ENCODE measurements at places on chromosomes 12 and 14.

DNA sequence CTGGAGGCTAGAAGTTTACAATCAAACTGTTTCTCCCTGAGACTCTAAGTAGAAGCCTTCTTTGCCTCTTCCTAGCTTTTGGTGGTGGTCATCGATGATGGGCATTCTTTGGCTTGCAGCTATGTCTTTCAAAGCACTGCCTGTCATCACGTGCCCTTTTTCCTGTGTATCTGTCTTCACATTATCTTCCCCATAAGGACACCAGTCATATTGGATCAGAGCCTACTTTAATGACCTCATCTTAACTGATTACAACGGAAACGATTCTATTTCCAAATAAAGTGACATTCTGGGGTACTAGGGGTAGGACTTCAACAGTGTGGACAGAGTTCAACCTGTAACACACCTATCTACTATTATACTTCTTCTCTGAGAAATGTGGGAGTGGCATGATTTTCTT lies 31.1 kb upstream of the IFNG-AS1 start:
- DNase-seq: no peak

DNA sequence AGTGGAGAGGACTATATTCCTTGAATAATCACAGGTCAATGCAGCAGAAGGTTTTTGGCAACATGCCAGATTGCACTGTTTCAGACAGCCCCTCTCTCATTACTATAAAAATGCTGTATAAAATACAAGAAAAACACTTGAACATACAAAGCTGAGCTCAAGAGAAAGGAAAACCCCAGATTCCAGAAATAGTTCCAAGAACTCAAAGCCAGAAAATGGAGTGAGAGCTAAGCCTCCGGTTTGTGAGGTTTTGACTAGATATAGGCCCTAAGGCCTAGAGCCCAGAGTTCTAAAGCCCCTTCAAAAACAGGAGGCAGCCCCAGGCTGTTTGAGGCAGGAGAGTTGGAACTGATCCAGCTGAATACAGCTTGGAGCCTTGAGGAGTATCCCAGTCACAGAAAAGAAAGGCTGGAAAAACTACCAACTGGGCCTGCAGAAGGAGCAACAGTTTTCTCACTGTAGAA lies 29.4 kb upstream of the ACTN1 start:
- no peak for DNase-seq

- DNase-seq: no peak
Observed at GRCh38 chr12:47730341-47730744, 5.1 kb upstream of the ENDOU start.

GRCh38 chr14:90682615-90683014 lies 133.6 kb downstream of the TTC7B start:
- DNase-seq: no peak

GRCh38 chr12:116538076-116538591 lies 21.0 kb upstream of the MAP1LC3B2 start:
- DNase-seq: no peak

DNA sequence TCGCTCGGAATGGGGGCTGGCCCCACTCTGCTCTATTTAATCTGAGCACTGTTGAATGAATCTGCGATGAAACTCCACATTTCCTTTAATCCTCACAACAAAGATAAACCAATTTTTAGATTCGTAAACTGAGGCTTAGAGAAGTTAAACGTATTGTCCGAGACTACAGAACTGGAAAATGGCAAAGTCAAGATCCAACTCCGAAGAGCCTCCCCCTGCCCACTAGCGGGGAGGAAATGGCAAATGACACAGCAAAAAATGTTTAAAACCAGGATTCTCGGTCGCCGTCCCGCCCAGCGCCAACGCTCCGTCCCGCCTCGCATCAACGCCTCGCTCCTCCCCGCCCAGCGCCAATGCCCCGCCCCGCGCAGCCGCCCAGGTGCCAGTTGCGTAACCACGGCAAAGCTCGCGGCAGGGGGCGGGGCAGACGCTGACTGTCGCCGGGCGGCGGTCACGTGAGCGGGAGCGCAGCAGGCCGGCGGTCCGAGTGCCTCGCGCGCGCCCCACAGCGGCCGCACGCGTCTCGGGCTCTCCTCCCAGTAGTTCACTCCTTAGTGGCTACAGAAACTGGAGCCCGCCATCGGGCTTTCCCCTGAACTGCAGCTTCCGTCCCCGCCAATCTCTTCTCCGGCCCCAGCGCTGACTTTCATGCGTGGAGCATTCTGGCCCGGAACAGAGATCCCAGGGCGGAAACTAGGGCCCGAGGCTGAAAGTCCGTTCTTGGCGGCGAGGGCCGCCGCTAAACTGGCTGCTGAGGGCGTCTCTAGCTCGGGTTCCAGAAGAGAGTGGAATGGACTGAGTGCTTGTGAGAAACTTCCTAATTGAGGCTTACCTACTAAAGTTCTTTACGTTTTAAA lies 13.6 kb upstream of the LRRC23 start:
- peak; percentile 99 for DNase-seq

- no peak for DNase-seq
Observed at GRCh38 chr14:87386524-87386923, 606.5 kb downstream of the GALC start.

DNA sequence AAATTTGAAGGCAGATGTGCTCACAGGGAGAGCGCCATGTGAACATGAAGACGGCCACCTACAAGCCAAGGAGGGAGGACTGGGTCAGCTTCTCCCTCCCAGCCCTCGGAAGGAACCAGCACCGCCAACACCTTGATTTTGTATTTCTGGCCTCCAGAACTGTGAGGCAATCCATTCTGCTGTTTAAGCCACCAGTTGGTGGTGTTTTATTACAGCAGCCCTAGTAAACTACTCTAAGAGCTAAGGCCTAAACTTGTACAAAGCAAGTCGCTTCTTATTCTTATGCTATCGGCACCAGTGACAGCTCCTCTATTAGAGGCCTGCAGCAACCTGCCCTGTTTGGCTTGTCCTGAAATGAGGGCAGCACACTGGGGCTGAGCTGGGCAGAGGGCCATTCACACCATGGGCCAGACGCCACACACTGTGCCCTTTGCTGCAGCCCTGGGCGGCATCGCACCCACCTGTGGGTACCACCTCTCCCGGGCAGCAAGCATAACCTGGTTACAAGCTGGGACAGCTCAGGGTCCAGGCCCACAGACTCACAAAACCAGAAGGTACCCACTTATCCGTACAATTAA lies 62.7 kb downstream of the NOS1 start:
- DNase-seq: no peak

- DNase-seq: no peak
Observed at GRCh38 chr12:87368259-87368658, 660.9 kb downstream of the C12orf50 start.
